ENCODE measurements at places on chromosomes 5 and 9.

DNA sequence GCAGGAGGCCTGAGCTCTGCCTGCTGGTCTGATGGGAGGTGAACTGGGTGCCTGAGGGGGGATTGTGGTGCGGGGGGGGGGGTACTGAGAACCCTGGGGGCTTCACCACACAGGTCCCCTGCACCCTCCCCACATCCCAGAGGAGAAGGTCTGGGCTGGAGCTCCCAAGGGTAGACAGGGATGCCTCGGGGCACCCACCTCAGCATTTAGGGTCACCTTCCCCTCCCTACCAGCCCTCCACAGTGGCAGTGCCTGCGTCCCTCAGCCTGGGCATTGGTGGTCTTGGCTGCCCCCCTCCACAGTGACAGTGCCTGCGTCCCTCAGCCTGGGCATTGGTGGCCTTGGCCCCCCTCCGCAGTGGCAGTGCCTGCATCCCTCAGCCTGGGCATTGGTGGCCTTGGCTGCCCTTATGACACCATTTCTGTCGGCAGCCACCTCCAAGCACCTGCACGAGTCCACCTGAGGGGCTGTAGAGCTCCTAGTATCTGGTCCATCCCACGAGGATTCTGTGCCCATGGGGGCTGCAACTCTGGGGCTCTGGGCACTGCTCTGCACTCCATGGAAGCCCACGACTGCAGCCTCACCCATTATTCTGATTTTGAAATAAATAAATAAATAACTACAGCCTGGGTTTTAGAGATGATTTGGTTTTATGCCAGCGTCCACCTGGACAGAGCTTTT lies 21.5 kb downstream of the NKD2 start:
- DNase-seq, result no peak

DNA sequence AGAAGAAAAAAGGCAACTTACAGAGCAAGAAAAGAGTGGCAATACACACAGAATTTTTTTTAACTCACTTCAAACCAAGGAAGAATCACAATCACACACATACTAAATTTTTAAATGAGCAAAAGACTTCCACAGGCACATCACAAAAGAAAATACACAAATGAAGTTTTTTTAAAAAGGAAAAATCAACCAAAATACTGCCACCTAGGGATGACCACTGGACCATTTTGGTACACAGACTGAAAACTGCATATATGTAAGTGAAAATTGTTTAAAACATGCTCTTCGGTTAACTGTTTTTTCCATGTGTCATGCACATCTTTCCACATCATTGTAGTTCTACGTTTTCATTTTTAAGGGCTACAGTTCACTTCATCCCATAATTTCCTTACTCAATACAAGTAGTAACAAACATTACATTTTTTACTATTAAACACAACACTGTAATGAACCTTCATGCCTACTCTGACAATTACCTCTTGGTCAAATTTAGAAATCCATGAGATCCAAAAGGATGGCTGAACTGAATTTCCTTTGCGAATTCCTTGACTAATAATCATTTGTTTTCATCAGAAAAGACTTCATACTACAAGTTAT lies 79.0 kb downstream of the FBXW11 start:
- DNase-seq, result no peak

DNA sequence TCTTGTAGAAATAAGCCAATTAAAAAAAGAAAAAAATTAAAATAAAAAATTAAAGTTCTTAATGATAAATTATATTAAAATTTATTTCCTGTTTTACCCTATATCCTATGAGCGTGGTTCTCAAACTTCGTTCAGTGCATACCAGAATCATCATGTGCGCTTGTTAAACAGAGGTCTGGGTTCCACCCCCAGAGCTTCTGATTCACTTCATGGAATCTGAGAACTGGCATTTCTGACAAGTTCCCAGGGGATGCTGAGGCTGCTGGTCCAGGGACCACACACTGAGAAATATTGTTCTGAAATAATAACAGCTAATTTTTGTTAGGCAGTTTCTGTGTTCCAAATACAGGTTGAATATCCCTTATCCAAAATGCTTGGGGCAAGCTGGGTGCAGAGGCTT lies 79.3 kb downstream of the TMC1 start:
- DNase-seq, result no peak

GRCh38 chr5:83348281-83348780 lies 123.2 kb upstream of the VCAN start:
- no peak for DNase-seq

DNA sequence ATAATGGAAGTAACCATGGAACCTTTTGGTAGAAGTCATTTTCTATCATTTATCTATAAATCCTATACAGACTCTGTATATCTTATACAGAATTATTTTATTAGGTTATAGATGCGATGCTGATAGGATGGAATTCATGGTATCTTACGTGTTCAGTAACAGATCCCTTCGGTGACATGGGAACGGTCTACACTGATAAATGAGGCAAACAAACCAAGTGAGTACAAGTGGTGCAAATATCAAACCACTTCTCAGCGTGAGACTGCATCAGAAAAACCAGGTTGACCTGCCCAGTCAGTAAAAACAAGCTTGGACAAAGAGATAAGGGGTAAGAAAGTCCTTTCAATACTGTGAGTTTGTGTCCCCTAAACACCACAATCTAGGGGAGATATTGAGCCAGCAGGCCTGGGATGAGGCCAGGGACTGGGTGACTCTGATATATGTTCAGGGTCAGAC lies 215.5 kb downstream of the GAPVD1 start:
- DNase-seq, result no peak

DNA sequence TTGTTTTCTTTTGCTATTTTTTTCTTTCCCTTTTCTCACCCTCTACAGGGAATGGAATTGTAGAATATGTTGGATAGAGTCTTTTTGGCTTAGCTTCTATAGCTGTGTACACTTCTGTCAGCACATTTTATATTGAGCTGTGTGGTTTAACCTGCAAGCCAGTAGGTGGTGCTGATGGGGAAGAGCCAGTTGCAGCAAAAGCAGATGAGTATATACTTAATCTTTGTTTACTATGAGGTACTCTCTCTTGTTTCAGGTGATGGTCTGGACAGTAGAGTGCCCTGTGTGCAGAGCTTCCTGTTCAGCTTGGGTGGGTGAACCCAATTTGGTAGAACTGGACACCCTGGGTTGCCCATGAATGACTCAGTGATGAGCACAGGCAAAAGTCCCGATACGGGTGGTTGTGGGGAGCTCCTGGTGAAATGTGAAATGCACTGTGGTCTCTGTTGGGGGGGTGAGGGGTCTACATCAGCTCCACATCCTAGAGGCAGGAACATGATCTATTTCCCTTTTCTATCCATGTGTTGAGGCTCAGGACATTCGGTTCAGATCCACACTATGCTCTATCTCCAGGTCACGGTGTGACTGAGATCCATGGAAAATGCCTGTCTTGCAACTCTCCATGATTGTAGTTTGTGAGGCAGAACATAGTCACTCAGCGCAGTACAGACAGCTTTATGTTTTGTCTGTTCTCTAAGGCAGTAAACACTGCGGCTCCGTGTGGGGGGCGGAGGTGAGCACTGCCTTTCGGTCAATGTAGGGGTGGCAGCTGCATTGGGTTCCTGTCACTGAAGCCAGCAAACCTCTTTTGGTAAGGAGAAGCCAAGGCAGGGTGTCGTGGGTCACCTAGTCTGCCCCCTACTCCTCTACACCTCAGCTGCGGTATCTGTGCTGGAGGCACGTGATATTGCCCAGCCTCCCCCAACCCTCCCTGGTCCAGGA lies 353.2 kb downstream of the PRR16 start:
- no peak for DNase-seq

- no peak for DNase-seq
Measured at GRCh38 chr9:18947892-18948339, 85.1 kb downstream of the SAXO1 start.

- DNase-seq, result no peak
Measured at GRCh38 chr5:42035526-42035925, 110.4 kb downstream of the FBXO4 start.

Data from activated CD4-positive, alpha-beta T cell treated with anti-CD3 and anti-CD28 coated beads, Interleukin-10, Interleukin-2, amounts not matched to agents 100 ng/mL and 50 ng/mL, durations not matched to agents 16 hours and 8 hours (primary cell).